Suppressor macrophage treated with lipopolysaccharide for 4 hours (primary cell): ENCODE measurements at places on chromosomes 2 and 18.

GRCh38 chr2:235494716-235495372 lies 1.0 kb downstream of the AGAP1 start:
- no peak for DNase-seq

GRCh38 chr2:199469514-199470360 lies 12.0 kb upstream of the SATB2 start:
- no peak for DNase-seq

GRCh38 chr2:105611811-105612424 lies 132.8 kb upstream of the NCK2 start:
- DNase-seq = no peak

DNA sequence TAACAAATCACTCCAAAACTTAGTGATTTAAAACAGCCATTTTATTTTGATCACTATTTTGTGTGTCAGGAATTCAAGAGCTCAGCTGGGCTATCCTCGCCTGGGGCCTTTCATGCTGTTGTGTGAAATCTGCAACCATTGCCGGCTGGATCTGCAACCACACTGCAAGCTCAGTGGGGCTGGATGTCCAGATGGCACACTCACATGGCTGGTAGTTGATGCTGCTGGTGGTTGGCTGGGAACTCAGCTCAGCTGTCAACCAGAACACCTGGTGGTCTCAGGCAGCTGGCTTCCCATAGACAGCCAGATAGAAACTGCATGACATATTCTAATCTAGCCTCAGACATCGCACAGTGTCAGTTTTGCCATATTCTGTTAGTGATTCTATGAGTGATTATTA lies 30.6 kb upstream of the AP1S3 start:
- DNase-seq = no peak
